ENCODE measurements at places on chromosomes 7 and 10.
A peak's percentile ranks its signal among the peaks of the same experiment; 100 is the strongest.

- peak; percentile 84 for DNase-seq
These were observed 6.9 kb upstream of the MINDY4 start for GRCh38 chr7:30764030-30764975.

- DNase-seq = no peak
These were observed 28.6 kb downstream of the LSMEM1 start for GRCh38 chr7:112509402-112509801.

DNA sequence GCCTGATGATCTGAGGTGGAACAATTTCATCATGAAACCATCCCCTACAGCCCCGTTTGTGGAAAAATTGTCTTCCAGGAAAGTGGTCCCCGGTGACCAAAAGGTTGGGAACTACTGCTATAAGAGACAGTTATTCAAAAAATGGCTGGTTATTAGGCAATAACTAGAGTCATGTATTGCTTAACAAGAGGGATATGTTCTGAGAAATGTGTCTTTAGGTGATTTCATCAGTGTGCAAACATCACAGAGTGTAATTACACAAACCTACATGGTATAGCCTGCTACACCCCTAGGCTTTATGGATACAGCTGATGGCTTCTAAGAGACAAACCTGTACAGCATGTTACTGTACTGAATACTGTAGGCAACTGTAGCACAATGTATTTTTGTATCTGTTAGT is 71.3 kb upstream of the CSTF2T start:
- peak; percentile 52 for DNase-seq

- DNase-seq = no peak
These were observed 195.8 kb upstream of the NEBL start for GRCh38 chr10:21092683-21093524.

GRCh38 chr7:131170440-131171271 is 157.0 kb upstream of the MKLN1 start:
- peak; percentile 57 for DNase-seq

- no peak for DNase-seq
These were observed 515.6 kb downstream of the INHBA start for GRCh38 chr7:41187322-41187721.

DNA sequence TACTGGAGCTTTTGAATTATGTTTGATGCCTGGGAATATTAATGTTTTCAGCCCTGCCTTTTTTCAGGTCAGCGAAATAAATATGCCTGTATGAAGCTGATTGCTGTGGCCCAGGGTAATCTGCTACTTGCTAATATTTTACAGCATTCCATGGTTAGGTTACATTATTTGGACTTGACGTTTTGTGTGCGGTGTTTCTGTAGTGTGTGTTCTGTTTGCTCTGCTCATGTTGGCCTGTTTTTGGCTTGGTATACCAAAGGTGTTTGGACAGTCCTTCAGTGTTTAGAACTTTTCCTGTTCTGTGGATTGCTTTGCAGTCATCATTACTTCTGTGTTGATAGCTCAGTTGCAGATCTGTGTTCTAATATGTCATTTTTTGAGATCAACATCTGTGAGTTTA is 11.5 kb downstream of the ZRANB1 start:
- no peak for DNase-seq

GRCh38 chr10:52999681-53000080 is 227.1 kb upstream of the MBL2 start:
- no peak for DNase-seq

GRCh38 chr7:132082394-132082793 is 493.9 kb downstream of the PLXNA4 start:
- DNase-seq = peak; percentile 59

DNA sequence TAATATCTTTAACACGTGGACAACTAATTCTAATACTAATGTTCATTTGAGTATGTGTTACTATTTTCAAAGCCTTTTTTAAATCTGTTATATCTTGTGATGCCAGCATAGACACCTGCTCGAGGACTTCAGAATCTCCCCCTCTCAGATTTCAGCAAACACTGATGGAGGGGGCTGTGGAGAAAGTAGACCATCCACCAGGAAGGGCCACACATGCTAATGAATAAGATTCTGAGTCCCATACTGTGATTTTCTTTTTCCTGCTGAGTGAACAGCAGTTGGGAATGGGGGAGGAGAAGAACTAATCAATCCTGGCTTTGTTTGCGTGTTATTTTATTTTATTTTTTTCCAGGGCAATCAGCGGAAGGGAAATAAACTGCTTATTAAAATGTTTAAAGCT is 157.9 kb upstream of the CSTF2T start:
- no peak for DNase-seq

DNA sequence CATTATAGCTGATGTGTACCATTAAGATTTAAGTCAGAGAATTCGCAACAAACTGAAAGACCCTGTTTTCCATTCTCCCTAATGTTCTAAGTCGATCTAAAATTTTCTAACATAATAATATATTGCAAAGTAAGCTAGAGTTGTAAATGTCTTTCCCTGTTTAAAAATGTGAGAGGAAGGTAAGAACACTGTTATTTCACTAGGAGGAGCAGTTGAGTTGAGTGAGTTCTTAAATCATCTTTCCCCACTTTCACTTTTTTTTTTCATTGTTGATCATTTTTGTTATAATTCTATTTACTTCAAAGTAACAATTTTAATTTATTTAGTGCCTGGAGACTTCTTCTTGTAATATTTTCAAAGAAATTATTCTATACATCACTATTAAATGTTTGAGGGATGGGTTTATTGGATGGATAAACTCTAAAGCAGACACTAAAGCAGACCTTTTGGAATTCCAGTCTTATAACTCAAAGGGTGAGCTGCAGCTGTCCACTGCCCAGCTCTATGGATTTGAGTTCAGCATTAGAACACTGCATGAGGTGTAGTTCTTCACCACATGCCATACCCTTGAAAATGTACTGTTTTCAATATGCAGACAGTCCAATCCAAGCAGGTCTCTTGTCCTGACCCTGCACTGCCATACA is 181.3 kb upstream of the FZD1 start:
- peak; percentile 44 for DNase-seq

GRCh38 chr7:15703732-15704131 is 17.2 kb upstream of the MEOX2 start:
- no peak for DNase-seq

- no peak for DNase-seq
These were observed 9.0 kb downstream of the AEBP1 start for GRCh38 chr7:44112997-44113763.

DNA sequence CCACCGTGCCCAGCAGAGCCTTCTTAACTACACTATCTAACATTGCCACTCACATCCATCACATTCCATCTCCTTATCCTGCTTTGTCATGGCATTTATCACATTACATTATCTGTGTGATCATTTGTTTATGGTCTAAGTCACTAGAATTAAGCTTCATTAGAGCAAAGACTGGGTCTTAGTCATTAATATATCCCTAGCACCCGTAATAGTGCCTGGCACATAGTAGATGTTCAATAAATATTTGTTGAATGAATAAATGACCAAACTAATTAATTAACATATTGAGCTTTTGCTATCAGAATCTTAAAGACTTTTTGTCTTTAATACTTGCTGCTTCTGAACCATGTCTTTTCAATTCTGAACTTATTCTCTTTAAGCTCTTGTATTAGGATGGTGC is 5.9 kb upstream of the COPG2 start:
- DNase-seq = no peak

GRCh38 chr10:21517134-21518031 is 8.1 kb downstream of the SKIDA1 start:
- DNase-seq = peak; percentile 70

GRCh38 chr7:31935124-31936054 is 134.8 kb downstream of the PDE1C start:
- peak; percentile 18 for DNase-seq

GRCh38 chr10:95661818-95662217 is 5.3 kb upstream of the ALDH18A1 start:
- DNase-seq = no peak

DNA sequence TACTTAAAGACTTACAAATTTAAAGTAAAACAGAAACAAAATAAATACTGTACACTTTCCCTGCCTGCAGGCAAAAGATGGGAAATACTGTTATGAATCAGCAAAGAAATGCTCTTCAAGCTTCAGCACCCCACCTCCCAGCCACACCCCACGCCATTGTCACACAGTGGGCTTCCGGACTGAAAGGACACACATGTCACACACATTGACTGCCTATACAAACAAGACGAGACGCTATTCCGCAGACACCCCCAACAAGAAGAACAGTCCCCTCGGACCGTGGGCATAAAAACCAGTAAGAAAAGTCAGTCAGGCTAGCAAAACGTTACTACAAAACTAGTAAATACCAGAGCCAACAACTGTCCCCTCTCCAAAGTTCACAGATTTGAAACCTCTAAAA is 22.2 kb upstream of the PARP12 start:
- no peak for DNase-seq

DNA sequence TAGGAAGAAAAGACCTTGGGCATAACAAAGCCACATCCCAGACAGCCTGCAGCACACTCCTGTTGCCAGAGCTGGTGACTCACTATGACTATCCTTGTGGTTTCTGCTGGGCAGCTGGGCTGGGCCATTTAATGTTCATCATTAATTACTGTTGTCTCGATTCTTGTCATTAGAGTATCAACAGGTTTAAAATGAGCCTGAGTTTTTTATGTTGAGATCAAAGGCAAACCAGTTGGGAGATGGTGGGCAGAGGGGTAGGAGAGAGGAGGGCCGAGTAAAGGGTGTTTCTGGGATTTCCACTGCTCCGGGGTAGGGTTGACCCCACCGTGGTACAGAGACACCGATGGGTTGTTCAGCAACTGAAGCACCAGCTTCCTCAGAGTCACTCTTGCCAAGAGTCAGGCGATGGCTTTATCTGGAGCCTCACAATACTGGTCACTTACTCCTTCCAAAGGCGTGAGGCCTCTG is 128.7 kb upstream of the LYZL1 start:
- peak; percentile 91 for DNase-seq

DNA sequence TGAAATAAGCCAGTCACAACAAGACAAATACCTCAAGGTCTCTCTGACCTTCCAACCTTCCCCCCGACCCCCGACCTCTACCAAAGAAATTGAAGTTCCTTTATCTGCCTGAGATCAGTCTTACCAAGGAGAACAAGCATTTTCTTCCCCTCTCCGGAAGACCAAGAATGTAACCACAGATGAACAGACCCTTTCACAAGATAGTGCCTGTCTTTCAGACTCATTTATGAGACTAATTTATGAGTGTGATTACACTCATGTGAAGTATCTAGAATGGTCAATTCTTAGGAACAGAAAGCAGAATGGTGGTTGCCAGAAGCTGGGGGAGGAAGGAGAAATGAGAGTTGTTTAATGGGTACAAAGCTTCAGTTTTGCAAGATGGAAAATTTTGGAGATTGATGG is 108.9 kb upstream of the MKLN1 start:
- no peak for DNase-seq

GRCh38 chr10:6984971-6985370 is 404.9 kb upstream of the PRKCQ start:
- DNase-seq = no peak

DNA sequence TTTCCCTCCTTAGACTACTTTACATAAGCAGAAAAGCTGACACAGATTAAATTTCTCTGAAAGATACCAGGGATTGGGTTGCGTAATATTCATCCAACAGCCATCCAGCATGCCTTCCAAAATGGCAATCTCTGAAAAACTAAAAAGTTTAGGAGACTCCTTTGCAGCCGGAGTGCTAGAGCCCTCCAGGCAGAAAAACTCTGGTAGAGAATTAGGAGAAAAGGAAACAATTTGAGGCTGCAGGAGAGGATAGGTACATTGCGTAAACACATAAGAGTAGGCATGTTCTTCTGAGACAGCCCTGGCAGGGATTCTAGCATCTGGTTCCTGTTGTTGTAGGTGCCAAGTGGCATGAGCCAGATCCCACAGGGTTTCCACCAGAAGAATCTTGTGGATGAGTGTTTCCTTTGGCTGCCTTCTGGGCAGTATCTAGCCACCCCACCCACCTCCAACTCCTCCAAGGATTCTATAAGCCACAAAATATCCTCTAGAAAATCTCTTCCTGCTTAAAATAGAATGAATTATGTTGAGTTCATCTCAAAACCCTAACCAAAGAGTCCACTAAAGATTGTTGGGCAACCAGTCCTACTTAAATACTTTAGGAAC is 402.4 kb downstream of the HGF start:
- DNase-seq = peak; percentile 56

DNA sequence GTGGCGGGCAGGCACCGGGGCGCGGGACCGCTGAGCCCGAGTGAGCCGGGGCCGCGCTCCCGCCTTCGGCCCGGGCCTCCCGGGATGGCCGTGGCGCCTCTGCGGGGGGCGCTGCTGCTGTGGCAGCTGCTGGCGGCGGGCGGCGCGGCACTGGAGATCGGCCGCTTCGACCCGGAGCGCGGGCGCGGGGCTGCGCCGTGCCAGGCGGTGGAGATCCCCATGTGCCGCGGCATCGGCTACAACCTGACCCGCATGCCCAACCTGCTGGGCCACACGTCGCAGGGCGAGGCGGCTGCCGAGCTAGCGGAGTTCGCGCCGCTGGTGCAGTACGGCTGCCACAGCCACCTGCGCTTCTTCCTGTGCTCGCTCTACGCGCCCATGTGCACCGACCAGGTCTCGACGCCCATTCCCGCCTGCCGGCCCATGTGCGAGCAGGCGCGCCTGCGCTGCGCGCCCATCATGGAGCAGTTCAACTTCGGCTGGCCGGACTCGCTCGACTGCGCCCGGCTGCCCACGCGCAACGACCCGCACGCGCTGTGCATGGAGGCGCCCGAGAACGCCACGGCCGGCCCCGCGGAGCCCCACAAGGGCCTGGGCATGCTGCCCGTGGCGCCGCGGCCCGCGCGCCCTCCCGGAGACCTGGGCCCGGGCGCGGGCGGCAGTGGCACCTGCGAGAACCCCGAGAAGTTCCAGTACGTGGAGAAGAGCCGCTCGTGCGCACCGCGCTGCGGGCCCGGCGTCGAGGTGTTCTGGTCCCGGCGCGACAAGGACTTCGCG is 534 bp downstream of the FZD9 start:
- peak; percentile 32 for DNase-seq

DNA sequence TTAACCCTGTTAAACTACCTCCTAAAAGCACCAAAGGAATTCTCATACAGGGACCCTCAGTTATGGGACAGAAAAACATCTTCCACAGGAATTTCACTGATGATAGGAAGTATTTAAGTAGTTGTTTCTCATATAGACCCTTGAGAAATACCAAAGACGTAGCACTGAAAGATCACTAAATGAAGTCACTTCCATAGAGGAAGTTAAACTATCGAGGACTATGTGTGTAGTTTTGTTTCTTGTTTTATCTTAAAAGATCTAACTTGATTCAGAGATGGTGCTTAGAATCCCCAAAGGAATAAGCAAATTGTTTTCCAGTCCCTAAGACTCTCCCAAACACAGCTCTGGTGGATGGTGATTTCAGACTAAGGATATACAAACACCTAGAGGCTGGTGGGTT is 94.8 kb upstream of the AFAP1L2 start:
- DNase-seq = no peak

- DNase-seq = no peak
These were observed 22.6 kb upstream of the PSAP start for GRCh38 chr10:71873582-71874211.

GRCh38 chr10:32538256-32538655 is 92.3 kb downstream of the CCDC7 start:
- DNase-seq = no peak

- DNase-seq = no peak
These were observed 10.2 kb upstream of the CADPS2 start for GRCh38 chr7:122896509-122896908.

- peak; percentile 95 for DNase-seq
These were observed 76.2 kb downstream of the CTBP2 start for GRCh38 chr10:125084191-125084613.

- no peak for DNase-seq
These were observed 47.6 kb downstream of the ZMIZ1 start for GRCh38 chr10:79116368-79116767.

- DNase-seq = no peak
These were observed 6.7 kb upstream of the PAXIP1 start for GRCh38 chr7:155009570-155010157.

GRCh38 chr7:118352867-118353453 is 128.5 kb downstream of the ANKRD7 start:
- DNase-seq = no peak
